ENCODE measurements at places on chromosomes 7 and 10.

DNA sequence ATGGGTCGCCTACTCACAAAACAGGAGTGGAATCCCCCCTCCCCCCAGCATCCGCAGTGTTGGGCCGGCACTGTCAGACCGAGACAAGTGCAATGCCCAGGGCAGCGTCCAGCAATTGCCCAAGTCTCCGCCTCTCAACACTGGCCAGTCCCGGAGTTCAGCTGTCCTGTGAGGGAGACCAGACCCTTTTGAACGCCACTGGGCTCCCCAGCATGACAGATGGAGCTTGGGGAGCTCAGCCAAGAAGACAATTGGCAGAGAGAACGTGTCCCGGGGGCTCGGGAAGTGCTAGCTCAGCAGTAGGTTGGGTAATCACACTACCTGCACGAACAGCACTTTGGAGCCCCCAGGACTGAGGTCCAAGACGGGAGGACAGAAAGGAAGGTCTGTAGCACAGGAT, 4.7 kb downstream of the COPS6 start:
- no peak for DNase-seq

- no peak for DNase-seq
These were observed 162.0 kb downstream of the KLF6 start for GRCh38 chr10:3622845-3623621.

- no peak for DNase-seq
These were observed 109.1 kb downstream of the MTERF1 start for GRCh38 chr7:91771394-91771793.

DNA sequence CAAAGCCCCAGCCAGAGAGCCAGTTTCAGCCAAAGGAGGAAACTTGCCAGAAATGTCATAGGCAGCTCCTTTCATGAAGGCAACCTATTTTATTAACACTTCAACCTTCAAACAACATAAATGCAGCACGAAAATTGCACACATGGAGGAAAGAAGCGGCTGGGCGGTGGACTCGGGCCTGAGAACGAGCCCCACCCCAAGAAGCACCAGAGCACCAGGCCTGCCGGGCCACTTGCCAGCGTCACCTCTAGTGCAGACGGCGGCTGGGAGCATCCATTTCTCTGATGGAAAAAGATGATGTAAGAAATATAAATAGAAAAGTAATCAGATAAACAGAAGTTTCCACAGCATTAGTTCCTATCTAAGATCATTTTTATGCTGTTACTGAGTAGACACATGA, 100.0 kb downstream of the TCERG1L start:
- DNase-seq = no peak

- DNase-seq = no peak
These were observed 50.4 kb upstream of the FHIP2A start for GRCh38 chr10:114771157-114771556.

- no peak for DNase-seq
These were observed 76.1 kb upstream of the NPS start for GRCh38 chr10:127472976-127473375.

DNA sequence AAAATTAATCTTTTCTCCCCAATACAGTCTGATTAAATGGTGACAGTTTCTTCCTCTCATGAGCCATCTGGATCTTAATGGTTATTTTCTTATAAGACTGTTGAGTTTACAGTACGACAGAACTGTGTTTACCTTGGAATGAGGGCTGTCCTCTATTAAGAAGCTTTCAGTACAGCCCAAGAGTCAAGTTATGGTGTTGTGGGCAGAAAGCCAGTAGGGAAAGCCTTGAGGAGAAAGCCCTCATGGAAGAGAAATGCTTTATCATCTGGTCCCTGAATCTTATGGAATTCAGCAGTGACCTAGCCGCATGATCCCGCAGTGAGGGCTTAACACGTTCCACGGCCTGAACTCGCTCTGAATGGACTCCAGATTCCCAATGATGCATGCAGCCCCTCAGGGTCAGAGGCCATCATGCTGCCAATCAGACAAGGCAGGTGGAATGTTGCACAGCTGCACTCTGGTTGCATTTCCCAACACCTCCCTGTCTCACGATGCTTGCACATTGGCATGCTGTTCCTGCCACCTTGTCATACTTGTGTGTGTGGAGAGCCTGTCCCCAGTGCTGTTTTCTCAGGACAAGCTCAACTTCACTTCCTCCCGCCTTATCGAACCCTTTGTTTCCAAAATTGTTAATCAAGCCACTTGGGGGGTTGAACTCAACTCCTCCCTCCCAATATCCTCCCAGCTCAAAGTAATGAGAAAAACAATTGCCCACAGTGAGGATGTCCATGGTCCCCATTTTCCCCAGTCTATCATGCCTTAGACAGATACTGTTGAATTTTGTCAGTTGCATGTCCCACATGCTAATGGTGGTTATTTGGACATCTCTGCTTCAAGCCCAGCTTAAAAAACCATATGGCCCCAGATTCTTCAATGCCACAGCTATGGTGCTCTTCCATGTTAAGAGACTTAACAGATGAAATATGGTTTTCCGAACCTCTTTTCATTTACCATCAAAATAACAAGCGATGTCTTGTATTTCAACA, 211.1 kb upstream of the TCF7L2 start:
- DNase-seq = peak; percentile 38

GRCh38 chr10:78953113-78953798, 115.5 kb upstream of the ZMIZ1 start:
- DNase-seq = no peak

DNA sequence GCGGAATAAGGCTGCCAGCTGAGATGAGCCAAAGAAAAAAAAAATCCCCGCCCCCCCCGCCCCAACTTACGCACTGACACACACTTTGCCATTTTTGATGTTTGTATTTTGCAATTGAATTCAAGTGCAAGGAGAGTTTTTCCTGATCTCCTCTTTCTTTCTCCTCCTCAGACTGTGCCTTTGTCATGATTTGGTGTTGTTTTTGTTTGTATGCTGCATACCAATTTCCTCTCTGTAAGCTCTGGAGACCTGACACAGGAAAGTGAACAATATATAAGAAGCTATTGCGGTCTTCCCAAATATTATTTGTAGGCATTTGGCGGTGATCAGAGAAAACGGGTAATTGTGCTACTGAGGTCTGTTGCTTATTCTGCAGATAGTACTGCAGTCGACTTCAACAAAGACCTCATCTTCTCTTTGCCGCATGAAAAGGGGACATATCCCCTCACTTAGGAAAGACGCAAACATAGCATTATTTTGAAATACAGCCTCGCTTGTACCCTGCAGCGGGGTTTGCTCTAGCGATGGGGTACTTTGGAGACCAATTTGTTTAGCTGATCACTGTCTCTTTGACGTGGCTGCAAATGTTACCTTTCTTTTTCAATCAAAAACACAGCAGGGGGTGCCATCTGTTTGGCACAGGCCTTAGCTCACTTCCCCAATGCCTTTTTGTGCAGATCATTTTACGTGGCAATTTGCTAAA, 206.6 kb downstream of the SKAP2 start:
- DNase-seq = peak; percentile 51

All from neuronal stem cell (in vitro differentiated cells).